Activated CD8-positive, alpha-beta T cell treated with anti-CD3 and anti-CD28 coated beads, Interleukin-2, amount 10 ng/mL, durations not matched to agents 7 days and 5 days (primary cell): ENCODE measurements at places on chromosomes 6 and 20. TPM values are rescaled to one million over a fixed set of nuclear protein-coding genes. Genes with fewer than 3 reads are reported as not detected.

DNA sequence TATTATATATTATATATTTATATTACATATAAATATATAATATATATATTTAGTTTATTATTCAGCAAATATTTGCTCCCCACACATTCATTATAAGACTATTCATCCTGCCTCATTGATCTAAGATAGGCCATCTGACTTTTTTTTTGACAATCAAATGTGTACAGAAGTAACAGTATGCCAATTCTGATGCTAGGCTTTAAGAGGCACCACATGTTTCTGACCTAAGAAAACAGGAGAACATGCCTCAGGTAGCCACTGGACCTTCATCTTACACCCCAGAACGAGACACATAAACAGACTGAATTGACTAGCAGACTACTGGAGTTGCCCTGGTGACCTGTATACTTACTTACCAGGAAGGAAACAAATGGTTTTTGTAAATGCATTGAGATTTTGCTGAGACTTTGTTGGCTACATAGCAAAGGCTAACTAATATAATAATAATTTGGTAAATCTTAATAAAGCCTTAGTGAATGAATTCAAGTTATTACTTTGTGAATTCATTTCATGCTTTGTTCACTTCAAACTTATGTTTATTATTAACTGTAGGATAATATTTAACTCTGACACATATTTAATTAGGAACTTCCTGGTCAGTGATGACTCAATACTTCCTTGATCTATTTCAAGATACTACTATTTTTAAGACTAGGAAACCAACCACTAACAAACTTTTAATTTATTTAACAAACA is 13.4 kb upstream of the MYO6 start:
- H3K27me3 ChIP-seq: peaks cover 5% of the 10 kb centered on the region
- no peak overlapping the region for H3K4me3 ChIP-seq
- no peaks in the 10 kb centered on the region for H3K4me1 ChIP-seq

DNA sequence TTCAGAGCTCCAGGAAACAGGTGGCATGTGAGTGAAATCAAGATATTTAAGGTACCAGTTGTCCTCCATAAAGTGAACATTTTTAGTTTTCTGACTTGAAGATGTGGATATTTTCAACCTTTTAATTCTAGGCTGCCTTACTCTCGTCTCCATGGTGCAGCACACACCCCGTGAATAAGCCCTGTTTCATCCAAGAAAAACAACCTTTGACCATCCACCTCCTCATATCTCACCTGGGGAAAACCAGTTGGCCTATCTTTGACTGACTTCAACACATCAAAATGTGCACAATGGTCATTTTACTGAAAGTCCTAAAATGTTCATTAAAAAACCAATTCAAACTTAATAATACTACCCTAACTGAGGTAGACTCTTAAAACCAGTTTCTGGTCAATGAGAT is 73.8 kb upstream of the CD2AP start:
- H3K27ac ChIP-seq: no peak overlapping the region
- no peaks in the 10 kb centered on the region for H3K36me3 ChIP-seq
- H3K27me3 ChIP-seq: peaks cover 7% of the 10 kb centered on the region
- no peaks in the 10 kb centered on the region for H3K4me1 ChIP-seq
- no peak for DNase-seq

CDH26 gene
- 0.34 TPM for total RNA-seq

GRCh38 chr6:143838395-143838794 is 4.7 kb upstream of the LTV1 start:
- H3K27ac ChIP-seq: no peak overlapping the region
- DNase-seq: no peak
- H3K27me3 ChIP-seq: no peaks in the 10 kb centered on the region

SLC16A10 gene
- 6.3 TPM for total RNA-seq

ZC3H12D gene
- 6.1 TPM for total RNA-seq

DNA sequence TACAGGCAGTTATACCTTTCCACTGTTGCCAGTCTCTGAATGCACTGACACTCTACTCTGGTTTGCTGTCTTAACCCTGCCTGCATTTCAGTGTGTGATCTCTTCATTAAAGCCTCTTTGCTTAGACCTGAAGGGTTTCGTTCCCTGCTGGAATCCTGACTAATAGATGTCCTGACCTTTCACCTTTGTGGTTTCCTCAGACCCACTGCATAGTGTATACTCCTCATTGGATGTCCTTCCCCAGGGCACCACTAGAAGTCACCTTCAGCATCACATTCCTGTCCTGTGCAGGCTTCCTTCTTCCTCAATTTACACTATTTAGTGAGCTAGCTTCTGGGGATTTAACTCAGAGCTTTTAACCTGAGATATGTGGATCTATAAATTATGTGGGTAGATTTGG is 120.6 kb downstream of the RCAN2 start:
- no peak overlapping the region for H3K27ac ChIP-seq
- H3K4me1 ChIP-seq: no peaks in the 10 kb centered on the region
- no peak overlapping the region for H3K4me3 ChIP-seq
- no peak for DNase-seq

- no peak overlapping the region for H3K27ac ChIP-seq
- H3K4me1 ChIP-seq: peaks cover 2% of the 10 kb centered on the region
- H3K36me3 ChIP-seq: no peaks in the 10 kb centered on the region
- no peak overlapping the region for H3K4me3 ChIP-seq
These were observed 62.6 kb upstream of the TMEM244 start for GRCh38 chr6:129923530-129924250.
